ELR (cell line): ENCODE measurements at places on chromosomes 7 and 10.

- no peak for DNase-seq
These were observed 27.7 kb downstream of the RAMP3 start for GRCh38 chr7:45185028-45185863.

DNA sequence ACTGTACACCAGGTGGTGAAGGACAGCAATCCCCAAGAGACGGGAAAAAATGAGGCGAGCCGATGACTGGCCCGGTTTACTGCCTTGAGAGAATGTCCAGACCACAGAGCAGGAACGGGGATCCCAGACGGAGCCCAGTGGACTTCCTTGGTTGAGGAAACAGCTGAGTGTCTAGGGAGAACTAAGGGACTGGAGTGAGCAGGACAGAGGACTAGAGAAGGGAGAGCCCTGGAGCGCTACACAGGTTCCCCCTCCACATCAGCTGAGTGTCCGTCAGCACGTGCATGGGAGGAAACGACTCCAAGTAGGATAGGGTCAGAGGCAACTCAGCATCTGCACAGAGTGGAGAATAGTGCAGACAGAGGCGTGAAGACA, 7.1 kb upstream of the WDR86 start:
- DNase-seq = no peak

- peak; percentile 78 for DNase-seq
These were observed 145.1 kb downstream of the SEMA3D start for GRCh38 chr7:85041605-85042216.

- no peak for DNase-seq
These were observed 357.4 kb downstream of the GLRX3 start for GRCh38 chr10:130493446-130494145.

DNA sequence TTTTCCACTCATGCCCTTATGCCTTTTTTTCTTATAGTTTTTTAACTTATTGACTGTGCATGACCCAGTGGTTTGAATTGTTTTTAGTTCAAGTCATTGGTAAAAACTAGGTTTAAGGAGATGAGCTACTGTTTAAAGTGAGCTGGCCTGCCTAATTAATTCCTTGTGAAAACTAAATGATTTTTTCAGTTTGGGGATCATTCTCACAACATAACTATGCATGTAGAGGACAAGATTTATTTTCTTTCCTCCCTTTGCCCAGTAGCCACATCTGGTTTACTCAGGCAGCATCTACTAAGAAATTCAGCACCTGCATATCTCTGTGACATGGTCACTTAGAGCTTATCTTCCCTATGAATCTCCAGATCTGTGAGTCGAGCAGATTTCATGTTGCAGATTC, 1.7 kb downstream of the ADO start:
- peak; percentile 25 for DNase-seq

GRCh38 chr7:134789967-134790685, 10.7 kb downstream of the CALD1 start:
- DNase-seq = no peak

GRCh38 chr7:1920266-1920681, 250.2 kb downstream of the ELFN1 start:
- DNase-seq = no peak
